Activated CD4-positive, alpha-beta T cell treated with anti-CD3 and anti-CD28 coated beads, Interleukin-2, amount 50 U/mL, for 4 hours (primary cell): ENCODE measurements at places on chromosomes 1 and 21.
A peak's percentile ranks its signal among the peaks of the same experiment; 100 is the strongest.

DNA sequence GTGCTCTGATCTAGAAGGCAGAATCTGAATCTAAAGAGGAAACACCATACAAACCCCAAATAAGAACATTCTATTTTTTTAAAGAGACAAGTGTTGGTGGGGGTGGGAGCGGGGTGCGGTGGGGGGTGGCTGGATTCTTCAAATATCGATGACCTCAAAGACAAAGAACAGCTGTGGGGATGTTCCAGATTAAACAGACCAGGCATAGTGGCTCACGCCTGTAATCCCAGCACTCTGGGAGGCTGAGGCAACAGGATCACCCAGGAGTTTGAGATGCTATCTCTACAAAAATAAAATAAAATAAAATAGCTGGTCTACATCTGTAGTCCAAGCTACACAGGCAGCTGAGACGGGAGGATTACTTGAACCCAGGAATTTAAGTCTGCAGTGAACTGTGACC lies 5.0 kb downstream of the ATP1A4 start:
- no peak for DNase-seq

GRCh38 chr1:20151906-20152598 lies 12.9 kb downstream of the PLA2G2F start:
- peak; percentile 73 for DNase-seq

DNA sequence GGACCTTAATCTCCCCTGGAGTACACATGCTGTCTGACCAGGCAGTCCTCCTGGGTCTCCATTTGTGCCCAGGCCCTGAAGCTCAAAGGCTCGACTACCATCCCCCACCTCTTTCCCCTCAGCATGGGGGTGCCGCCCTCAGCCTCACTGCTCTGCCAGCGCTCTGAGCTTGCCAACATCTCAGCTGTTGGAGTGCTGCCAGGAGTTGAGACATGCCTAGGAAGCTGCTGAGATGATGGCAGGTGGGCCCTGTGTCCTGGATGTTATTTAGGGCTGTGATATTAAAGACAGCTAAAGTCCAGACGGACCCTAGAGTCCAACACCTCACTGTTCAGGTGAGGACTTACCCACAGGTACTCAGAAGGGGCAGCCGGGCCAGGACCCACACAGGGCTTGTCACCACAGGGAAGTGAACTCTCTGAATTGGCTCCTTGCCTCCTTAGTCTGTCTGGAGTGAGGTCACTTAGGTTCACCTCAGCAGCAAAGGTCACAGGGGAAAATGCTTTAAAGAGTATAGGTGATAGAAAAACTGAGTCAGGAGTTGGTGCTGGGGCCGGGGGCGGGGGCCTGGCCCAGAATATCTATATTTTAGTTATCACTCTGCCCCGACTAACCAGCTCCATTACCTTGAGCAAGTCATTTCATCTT lies 19.7 kb upstream of the KCNC4 start:
- no peak for DNase-seq

GRCh38 chr1:101003012-101003650 lies 22.5 kb downstream of the DPH5 start:
- DNase-seq = no peak

- DNase-seq = no peak
Measured at GRCh38 chr1:155553349-155553748, 9.3 kb downstream of the ASH1L start.

DNA sequence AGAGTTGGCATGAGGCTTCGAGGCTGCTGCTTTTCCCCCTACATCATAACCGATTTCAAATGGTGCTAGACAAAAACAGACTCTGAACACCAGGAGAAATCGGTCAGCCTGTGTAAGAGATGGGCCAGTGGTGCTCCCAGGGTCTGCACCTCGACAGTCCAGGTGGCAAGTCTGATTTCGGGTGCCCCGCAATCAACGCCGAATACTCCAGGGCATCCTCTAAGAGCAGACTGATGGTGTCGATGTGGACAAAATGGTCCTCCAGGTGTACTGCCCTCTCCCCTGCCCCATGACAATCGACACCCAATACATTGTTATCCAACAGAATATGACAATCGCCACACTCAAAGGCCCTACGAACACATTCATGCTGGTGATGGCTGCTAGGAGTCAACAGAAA lies 50.0 kb downstream of the CD46 start:
- DNase-seq = no peak

- no peak for DNase-seq
Measured at GRCh38 chr1:183598386-183598785, 8.1 kb upstream of the NCF2 start.
